ENCODE measurements at places on chromosomes 11 and 22.

DNA sequence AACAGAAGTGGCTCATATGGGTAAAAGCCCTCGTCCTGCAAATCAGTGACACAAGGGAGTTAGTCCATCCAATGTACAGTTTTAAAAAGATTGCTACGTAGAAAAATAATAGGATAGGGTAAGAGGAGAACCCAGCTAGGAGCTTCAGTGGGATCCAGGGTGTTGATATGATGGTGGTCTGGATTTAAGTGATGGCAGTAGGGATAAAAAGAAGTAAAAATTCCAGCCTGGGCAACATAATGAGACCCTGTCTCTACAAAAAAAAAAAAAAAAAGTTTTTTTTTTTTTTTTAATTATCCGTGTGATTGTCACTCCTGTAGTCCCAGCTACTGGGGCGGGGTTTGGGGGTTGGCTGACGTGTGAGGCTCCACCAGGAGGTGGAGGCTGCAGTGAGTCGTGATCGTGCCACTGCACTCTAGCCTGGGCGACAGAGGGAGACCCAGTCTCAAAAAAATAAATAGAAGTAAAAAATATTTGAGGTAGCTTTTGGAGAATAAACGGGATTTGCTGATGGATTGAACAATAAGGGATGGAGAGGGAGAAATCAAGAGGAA lies 7.0 kb upstream of the L3MBTL2 start:
- no peak for DNase-seq

DNA sequence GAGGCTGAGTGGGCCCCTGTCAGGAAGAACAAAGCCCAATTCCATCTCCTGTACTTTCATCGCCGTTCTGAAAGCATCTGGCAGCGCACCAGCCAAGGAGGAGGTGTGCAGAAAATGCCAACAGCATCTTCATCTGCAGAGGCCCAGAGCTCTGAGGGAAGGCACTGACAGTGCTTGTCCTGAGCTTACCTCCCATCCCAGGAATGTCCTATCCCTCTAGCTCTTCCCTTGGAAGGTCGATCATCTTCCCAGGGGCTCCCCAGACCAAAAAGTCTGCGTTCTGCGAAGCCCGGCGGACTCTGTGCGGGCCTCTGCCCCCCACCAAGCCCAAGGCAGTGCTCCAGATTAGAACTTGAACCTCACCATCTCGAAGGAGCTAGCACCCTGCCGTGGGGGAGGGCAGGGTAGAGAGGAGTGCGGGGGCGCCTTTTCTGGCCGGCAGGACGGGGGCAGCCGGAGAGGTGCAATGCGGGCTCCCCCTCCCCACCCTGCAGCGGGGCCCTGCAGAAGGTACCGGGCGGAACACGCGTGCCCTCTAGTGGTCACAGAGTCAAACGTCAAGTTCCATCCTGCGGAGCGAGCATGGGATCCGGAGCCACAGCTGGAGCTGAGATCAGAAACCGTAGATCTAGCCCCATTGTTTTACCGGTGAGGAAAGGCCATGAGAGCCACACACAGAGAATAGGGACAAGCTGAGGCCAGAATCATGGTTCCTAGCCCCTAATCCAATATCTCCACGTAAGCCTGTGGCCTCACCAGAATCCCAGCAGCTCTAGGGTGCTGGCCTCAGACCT lies 5.0 kb downstream of the SCN2B start:
- peak; percentile 84 for DNase-seq

GRCh38 chr11:28674433-28675103 lies 566.4 kb downstream of the METTL15 start:
- DNase-seq: no peak

DNA sequence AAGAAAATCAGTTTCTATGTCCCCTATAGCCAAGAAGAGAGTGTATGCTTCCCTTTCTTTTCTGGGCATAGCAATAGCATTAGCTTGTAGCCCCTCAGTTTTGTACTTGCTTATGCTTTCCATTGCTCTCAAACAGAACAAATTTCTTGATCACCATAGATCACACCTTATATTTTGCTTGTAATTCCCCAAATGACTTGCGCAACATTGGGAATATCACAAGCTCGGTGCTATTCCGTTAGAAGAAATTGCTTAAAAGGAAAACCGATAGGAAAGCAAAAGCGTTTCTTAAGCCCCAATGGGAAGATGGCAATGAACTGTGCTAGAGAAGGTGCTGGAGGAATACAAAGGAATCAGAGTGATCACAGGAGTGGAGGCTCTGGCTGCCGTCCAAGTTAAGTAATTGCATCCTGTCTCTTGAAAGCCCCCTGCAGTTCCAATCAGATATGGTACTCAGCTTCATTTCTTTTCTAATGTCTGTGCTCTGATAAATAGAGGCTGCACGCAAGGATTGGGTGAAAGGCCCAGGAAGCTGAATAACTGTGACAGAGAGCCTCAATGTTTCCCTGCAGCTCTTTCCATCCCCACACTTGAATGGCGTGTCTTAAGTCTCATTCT lies 182.1 kb upstream of the KIRREL3 start:
- DNase-seq: no peak

- DNase-seq: no peak
Observed at GRCh38 chr11:121113611-121114010, 12.6 kb downstream of the TECTA start.

DNA sequence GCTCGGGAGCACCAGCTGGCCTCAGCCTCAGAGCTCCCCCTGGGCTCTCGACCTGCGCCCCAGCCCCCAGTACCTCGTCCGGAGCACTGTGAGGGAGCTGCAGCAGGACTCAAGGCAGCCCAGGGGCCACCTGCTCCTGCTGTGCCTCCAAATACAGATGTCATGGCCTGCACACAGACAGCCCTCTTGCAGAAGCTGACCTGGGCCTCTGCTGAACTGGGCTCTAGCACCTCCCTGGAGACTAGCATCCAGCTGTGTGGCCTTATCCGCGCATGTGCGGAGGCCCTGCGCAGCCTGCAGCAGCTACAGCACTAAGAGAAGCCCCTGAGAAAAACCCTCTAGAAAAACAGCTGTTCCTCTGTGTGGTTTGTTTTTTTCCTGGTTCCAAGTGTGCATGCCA lies 918 bp upstream of the FAM89B start:
- DNase-seq: no peak

DNA sequence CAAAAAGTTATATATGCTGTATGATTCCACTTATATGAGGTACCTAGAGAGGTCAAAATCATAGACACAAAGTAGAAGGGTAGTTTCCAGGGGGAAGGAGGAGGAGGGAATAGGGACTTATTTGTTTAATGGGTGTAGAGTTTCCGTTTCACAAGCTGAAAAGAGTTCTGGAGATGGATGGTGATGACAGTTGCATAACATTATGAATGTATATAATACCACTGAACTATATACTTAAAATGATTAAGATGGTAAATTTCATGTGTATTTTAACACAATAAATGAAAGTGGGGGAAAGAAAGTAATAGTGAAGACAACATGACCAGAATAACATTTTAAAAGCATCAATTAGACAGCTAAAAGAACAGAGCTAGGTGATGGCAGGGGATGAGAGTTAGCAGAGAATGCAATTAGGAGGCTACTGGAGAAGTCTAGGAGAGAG lies 51.2 kb downstream of the MRTFA start:
- DNase-seq: no peak

GRCh38 chr11:131099013-131099412 lies 182.7 kb upstream of the SNX19 start:
- no peak for DNase-seq

GRCh38 chr11:91241226-91241625 lies 983.4 kb upstream of the FAT3 start:
- DNase-seq: no peak

GRCh38 chr11:130037881-130038585 lies 31.7 kb upstream of the APLP2 start:
- DNase-seq: no peak

GRCh38 chr22:31618057-31618456 lies 44.0 kb downstream of the PISD start:
- no peak for DNase-seq

- no peak for DNase-seq
Observed at GRCh38 chr22:26169315-26170111, at the start of gene SEZ6L. Gene SEZ6L (plus strand): TSS chr22:26169462. CDS start chr22:26169670, 208 bp downstream.

DNA sequence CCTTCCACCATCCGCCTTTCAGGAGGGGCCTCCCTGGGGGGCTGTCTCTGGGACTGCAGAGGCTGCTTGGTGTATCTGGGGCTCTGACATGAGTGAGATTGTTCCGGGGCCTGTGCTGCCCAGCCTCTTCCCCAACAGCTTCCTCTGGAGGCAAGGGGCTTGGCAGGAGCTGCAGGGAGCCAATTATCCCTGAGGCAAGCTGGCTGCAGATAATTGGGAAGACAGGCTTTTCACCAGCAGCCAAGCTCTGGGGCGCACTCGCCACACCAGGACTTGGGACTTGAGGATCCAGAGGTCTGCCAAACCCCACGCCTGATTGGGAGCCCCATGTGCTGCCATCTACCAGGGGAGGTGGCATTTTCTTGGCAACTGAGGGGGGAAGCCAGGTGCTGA lies 15.6 kb upstream of the RTN4R start:
- no peak for DNase-seq

DNA sequence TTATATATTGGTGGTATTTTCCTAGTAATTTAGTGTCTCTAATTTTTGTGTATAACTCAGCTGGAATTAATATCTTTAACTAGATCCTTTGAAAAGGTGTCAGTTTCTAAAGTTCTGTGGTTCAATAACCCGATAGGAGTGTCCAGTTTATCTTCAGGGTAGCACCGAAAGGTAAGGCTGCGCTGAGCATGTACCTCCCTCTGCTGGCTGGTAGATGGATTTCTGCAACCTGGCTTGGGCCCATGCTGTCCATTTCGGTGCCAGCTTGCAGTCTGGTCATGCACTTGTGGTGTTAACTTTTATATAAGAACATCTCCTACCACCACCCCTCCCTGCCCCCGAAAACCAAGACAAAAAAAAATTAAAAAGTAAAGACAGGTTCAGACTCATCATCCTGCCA lies 24.7 kb downstream of the EXT2 start:
- no peak for DNase-seq

DNA sequence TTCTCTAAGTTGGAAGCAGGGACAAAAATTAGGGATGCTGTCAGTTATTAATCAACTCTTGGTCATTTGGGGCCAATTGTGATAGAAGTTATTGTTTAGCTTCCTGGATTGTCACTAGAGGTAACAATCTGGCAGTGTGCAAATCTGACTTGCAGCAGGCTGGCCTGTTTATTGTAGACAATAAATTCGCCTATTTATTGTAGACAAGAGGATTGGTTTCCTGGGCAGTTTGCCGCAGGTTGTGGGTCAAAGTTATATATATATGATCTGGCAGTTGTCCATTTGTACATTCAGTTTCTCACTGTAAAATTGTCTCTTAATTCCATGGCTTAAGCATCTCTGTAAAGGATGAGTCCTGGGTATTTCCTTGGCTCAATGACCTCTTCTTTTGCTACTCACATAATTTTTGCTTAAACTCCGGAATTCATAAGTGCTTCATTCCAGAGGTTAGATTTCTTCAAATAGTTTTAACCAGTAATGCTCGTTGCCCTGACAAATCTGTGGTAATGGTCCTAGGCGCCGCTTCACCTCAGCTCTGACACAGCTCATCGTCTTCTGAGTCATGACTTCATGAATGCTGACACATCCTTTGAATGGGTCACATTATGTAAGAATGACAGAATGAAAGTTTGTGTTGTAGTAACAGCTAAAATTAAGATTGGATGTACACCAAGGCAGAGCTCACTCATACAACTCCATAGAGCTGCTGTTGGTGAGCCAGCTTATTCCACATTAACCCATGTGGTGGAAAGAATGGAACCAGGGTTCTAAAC lies 7.8 kb upstream of the MMP3 start:
- no peak for DNase-seq

DNA sequence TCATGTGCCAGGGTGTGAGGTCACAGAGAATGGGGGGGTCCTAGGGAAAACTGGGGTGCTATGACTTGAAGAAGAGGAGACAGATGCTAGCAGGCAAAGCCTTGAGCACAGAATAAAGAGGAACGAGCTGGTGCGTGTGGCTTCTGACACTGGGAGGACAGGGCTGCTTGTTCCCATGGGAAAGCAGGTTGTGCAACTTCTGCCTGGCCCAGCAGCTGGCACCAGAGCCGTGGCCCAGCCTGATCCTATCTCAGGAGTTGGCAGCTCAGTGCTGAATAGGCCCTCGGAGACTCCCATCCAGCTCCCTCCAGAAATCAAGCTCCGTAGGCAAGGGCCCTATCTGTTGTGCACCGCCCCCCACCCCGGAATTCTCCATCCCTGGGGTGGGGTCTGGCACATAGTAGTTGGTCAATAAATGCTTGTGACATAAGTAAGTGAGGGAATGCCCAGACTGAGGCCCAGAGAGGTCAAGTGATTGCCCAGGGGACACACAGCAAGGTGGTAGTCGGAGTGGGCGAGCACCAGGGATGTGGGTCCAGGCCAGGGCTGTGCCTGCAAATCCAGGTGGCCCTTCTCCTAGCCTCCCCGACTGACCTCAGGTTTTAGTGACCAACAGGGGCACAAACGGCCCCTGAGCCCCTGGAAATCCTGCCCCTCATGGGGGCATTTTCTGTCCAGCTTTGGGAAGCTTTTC lies 19.5 kb upstream of the FADD start:
- no peak for DNase-seq

GRCh38 chr22:50262460-50262911 lies 1.0 kb upstream of the MAPK12 start:
- DNase-seq: no peak

DNA sequence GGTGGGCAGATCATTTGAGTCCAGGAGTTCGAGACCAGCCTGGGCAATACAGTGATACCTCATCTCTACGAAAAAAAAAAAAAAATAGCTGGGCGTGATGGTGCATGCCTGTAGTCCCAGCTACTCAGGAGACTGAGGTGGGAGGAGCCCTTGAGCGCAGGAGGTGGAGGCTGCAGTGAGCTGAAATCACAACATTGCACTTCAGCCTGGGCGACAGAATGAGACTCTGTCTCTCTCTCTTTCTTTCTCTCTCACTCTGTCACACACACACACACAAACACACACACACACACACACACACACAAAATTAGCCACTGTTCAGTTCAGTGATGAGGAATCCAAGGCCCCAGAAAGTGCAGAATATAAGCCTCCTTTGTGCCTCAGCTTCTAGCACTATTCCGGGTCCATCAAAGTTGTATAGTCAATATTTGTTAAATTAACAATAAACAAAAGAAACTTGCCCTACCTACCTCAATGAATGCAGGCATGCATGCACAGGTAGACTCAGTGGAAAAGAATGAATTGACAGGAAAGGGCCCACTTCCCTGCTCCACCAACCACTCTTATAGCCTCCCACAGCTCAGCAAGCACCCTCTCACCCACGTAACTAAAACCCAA lies 3.9 kb upstream of the SMIM35 start:
- DNase-seq: no peak

DNA sequence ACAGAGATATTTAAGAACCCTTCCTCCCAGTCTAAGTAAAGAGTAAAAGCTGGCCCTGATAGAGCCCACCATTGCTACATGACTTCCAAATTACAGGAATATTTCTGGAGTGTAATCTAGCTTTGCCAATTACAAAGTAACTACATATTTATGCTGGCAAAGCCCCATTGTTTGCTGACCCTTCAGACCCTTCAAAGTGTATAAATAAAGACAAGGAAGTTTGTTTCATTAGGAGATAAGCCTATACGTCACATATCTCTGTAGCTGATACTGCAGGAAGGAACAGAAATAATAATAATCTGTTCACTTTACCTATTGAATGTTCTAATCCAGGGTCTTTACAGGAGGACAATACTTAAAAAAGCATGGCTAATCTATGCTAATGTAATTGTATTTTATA lies 375.1 kb downstream of the SOX6 start:
- DNase-seq: no peak
